Activated CD4-positive, alpha-beta T cell treated with anti-CD3 and anti-CD28 coated beads for 36 hours (primary cell): ENCODE measurements at places on chromosomes 5 and 9. TPM values are rescaled to one million over a fixed set of nuclear protein-coding genes. Genes with fewer than 3 reads are reported as not detected.

DNA sequence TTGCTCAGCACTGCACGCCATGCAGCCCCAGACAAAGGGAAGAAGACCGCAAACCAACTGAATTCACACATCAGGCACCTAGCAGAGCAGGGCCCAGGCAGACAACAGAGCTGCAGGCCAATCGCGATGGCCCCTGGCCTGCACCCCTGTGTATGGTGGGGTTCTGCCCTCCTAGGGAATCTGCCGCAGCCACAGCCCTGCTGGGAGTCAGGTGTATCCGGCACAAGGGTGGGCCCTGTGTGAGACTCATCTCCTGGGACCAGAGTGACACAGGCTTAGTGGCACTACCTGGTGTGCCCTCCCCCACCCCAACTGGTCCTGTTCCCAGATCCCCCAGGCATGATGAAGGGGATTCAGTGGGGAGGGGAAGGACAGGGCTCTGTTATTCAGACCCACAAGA lies 122.8 kb downstream of the ATPSCKMT start:
- no peaks in the 10 kb centered on the region for H3K36me3 ChIP-seq
- H3K4me1 ChIP-seq: no peaks in the 10 kb centered on the region
- no peak overlapping the region for H3K4me3 ChIP-seq
- no peaks in the 10 kb centered on the region for H3K27me3 ChIP-seq
- no peak for DNase-seq

Gene ENC1
- 0.67 TPM for total RNA-seq

GRCh38 chr5:149745212-149745942 lies 15.3 kb downstream of the PPARGC1B start:
- no peak overlapping the region for H3K27ac ChIP-seq
- H3K36me3 ChIP-seq: peaks cover 3% of the 10 kb centered on the region
- DNase-seq: no peak
- no peaks in the 10 kb centered on the region for H3K27me3 ChIP-seq

Gene CYLC2
- total RNA-seq: not detected
